Effector CD4-positive, alpha-beta T cell (primary cell): ENCODE measurements at places on chromosomes 7 and 10.

GRCh38 chr7:91953618-91954017, 13.0 kb downstream of the AKAP9 start:
- no peak for DNase-seq

- no peak for DNase-seq
Measured at GRCh38 chr7:127396184-127396583, 3.7 kb upstream of the ZNF800 start.

- no peak for DNase-seq
Measured at GRCh38 chr7:114481999-114482398, 67.4 kb downstream of the FOXP2 start.

DNA sequence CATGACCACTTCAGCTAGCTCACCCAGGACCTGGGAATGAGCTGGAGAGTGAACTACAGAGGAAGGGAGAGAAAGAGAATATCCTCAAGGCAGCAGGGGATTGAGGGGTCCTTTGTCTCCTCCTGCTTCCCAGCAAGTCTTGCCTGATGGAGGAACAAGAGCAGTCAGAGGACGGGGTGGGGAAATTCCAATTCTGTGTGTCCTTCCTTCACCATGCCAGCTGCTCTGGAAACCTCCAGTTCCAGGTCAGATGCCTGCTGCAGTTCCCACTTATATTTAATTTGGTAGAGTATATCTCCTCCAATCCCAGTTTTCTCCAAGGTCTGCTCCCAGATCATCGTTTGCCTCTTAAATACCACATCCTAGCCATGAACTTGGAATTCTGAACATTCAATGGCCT, 21.4 kb upstream of the LEP start:
- DNase-seq: no peak

DNA sequence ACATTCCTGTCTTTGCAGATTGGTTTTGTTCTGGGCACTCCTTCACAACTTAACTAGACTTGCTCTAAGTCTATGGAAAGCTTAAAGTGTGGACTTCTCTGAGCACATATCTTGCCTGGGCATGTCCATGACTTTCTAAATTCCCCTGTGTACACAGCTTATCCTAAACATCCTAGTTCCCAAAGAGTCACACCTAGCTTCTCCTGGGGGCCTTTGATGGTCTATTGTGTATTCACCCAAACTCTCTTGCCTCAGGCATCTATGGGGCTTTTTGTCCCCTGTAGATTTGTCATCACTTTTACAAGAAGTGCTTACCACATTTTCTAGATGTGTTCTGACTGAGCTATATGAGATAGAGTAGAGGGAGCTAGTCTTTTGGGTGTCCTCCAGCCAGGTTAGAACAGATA, 12.2 kb upstream of the ZNF488 start:
- no peak for DNase-seq

DNA sequence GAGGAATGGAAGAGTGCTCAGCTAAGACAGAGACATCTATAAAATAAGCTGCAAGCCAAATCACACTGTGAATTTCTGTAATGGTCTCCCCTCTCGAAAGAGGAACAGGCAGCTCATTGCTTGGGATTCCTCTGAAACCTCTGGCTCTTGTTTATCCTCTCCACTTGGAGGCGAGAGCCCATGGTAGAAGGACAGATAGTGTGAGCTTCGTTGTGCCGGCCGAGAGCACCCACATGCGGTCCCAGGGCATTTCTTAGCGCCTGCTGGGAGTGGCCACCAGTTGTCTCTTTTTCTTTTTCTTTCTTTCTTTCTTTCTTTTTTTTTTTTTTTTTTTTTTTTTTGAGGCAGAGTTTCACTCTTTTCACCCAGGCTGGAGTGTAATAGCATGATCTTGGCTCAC, 26.2 kb downstream of the CNPY1 start:
- DNase-seq: no peak
